Activated effector memory CD4-positive, alpha-beta T cell treated with Interleukin-2 at 50 U/mL for 16 hours (primary cell): ENCODE measurements at places on chromosomes 7 and 10.

DNA sequence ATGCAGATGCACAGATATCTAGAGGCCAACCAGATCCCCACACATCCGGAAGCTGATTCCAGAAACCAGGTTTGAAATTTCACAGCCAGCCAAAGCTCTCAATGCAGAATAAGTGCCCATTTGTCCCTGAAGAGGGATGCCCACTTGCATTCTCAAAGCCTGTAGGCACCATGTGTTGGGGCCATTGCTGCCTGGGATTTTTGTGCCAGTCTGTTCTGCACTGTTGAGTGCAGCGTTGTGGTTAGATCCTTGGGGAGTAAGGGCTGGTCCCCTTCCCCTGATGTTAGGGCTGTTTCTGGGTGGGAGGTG lies 62.4 kb downstream of the EEPD1 start:
- DNase-seq: no peak

- no peak for DNase-seq
These were observed 831.1 kb upstream of the C7orf33 start for GRCh38 chr7:147759327-147759943.

GRCh38 chr10:88707429-88708155 lies 1.5 kb downstream of the LIPK start:
- no peak for DNase-seq

DNA sequence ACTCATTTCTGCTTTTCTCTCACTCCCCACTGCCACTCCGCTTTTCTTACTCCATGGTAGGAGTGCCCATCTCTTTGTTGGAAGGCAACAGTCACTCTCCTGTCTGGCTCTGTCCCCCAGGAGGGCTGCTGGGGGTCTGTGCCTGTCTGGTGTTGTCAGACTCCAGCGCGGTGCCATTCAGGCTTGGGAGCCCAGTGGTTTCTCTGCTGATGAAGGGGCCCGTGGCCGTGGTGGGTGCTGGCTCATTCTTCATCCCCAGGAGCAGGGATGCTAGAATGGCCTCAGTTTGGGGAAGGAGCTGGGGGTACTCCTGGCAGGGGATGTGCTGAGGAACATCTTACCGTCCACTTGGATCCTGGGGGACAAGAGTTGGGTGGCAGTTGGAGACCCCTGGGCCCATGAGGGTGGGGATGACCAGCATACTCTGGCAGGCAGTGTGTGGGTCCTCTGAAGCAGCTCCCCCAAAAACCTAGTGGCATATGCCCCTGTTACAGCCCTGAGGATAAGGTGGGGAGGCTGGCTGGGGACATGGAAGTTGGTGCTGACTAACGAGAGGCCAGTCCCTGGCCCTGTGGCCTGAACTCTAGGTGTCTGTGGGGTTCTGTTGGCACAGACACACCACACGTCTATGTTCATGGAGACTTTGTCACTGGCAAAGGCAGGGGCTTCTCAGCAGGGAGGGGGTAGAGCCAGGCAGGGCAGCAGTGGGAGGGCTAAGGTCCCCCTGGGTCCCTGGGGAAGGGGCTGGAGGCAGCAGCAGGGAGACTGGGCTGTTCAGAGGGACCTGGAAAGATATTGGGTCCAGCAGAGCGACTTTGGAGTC lies 102.8 kb upstream of the RET start:
- DNase-seq: no peak

- DNase-seq: no peak
These were observed 130.8 kb downstream of the PRPF18 start for GRCh38 chr10:13717571-13717935.

GRCh38 chr10:132716691-132717490 lies 69.1 kb downstream of the NKX6-2 start:
- no peak for DNase-seq

- DNase-seq: no peak
These were observed 136.0 kb upstream of the FAM20C start for GRCh38 chr7:56291-56913.

GRCh38 chr7:149878523-149878921 lies 4.8 kb downstream of the ATP6V0E2 start:
- no peak for DNase-seq

DNA sequence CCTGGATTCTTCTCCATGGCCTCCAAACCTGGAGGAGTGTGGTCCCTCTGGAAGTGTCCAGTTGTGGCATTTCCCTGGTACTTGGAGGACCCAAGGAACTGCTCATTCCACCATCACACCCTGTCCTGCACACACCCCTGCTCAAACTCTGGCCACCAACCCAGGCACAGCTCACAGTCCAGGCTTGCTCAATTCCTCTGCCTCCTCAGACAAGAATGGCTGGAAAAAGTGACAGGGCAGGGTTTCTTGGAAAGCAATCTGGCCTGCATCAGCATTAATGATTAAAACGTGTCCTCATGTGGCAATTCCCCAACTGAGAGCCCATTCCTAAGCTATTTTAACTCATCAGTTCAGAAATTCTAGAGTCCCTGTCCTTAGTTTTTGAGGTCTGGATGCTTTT lies 17.2 kb upstream of the TPST1 start:
- DNase-seq: no peak

DNA sequence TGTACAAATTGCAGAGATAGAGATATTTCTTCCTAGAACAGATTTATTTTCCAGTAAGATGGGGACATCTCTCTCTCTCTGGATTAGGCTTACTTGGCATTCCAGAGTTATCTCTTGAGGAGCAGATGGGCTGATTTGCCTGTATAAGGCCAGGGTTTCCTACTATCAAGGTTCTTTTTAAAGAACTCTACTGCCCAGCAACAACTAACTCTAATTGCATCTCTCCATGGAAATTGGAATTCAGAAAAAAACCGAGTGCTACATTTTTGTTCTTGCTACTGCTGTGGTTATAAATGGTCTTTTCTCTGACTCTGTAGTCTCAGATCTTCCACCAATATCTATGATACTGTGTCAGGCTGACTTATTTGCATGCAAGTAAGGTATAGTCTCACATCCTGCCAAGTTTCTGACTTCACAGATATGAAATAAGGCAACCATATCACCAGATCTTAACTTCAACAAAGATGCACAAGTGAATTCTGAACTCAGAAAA lies 161.1 kb downstream of the CRPPA start:
- DNase-seq: no peak

GRCh38 chr10:84499846-84500245 lies 171.5 kb downstream of the CCSER2 start:
- no peak for DNase-seq

DNA sequence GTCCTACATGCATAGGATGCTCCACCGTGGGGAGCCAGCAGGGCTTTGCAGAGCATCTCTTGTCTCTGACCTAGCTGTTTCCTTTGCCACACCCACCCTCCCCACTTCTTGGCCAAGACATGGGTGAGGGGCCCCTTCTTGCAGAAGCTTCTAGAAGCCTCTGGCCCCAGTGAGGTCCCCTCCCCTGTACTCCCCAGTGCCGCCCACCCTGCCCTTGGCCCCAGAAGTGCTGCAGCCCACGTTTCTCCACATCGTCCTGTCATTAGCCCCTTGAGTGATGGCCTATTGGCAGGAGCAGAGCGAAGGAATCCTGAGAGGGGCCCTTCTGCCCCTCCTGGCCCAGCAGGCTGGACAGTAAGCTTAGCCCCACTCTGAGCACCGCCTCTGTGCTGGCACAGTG lies 43.7 kb downstream of the ALOX5 start:
- no peak for DNase-seq

- no peak for DNase-seq
These were observed 28.0 kb downstream of the DNAJC1 start for GRCh38 chr10:21975378-21975990.

GRCh38 chr7:148115308-148115707 lies 475.3 kb upstream of the C7orf33 start:
- no peak for DNase-seq

- DNase-seq: no peak
These were observed 34.8 kb downstream of the GPR158 start for GRCh38 chr10:25209618-25210017.

DNA sequence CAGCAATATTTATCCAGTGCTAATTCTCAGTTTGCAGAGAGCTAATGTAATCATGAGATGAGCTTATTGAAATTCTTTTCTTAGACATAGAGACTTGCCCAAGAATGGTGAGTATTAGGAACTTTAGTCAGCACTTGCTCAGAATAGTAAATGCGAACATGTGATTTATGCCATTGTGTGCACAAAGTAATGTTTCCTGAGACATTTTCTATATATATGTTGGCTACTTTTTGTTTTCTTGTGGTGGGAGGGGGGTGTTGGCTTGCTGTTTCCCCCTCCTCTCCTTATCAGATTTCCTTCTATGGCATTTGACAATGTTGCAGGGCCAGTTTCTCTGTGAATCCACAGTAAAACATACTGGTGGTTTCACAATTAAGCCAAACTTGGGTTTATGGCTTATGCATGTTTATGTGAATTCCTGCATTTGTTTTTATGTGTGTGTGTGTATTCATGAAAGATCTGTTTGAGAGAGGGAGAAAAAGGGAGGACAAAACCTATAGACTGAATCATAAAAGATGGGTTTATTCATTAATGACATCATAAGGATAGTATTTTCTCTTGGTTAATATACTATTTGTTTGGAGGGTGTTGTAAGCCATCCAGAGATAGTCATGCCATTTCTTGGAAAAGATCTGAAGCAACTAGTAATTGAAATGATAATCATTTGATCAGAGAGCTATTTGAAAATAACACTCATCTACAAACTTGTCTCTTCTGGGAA lies 36.3 kb downstream of the ARID5B start:
- DNase-seq: no peak

DNA sequence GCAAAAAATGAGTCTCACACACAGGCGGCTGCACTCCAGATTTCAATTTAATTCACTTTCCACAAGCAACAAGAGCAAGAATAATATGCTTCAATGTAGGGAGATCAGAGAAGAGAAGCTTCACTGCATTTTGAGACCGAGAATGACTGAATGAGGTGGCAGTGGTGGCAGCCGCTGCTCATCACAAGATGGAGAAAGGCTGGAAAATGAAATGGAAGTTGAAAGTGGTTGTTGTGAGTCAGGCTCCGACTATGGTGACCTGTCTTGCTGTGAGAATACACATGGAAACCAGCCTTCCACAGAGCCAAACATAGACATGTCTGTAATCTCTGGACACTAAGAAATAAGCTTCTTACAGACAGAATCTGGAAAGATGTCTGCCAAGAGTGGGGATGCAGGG lies 499.6 kb upstream of the LRRN3 start:
- no peak for DNase-seq

GRCh38 chr7:37218956-37219355 lies 229.7 kb downstream of the ELMO1 start:
- no peak for DNase-seq

GRCh38 chr10:124596962-124597845 lies 135.6 kb downstream of the LHPP start:
- DNase-seq: no peak

DNA sequence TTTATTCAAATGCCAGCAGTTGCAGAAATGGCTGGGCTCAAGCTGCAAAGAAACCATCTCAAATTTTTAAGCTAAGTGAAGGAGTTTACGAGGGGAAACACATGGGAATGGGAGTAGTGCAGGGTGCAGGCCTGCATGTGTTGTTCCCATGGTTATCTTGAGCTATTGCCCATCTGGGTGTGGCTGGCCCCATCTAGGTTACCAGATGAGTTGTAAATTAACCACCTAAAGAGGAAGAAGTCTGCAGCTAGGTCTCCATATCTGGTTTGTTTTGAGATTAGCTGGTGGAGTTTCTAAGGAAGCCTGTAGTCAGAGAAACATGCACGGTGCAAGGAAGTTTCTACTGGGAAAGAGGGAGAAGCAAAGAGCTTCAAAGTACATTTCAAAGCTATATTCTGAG lies 23.3 kb upstream of the STEAP2 start:
- DNase-seq: no peak

DNA sequence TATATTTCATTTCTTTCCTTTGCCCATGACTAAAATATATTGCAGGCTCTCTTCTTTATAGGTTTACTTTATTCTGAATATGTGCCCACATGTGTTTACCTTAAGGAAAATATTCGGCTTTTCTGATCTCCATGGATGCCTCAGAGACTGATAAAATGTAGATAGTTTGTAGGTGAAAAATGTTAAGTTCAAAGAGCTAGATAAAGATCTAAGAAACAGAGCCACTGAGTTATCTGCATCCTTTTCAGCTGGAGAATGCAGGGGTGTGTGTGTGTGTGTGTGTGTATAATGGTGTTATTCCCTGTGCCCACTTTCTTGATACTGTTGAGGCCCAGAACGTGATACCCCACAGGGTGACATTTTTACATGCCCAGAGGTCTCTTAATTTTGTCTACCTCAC lies 150.8 kb downstream of the LRRC4 start:
- DNase-seq: no peak

- DNase-seq: no peak
These were observed 74.7 kb upstream of the PFKP start for GRCh38 chr10:2992401-2993198.

GRCh38 chr10:130428936-130429335 lies 292.7 kb downstream of the GLRX3 start:
- no peak for DNase-seq

- no peak for DNase-seq
These were observed 195.8 kb upstream of the FAM3C start for GRCh38 chr7:121591926-121592325.

DNA sequence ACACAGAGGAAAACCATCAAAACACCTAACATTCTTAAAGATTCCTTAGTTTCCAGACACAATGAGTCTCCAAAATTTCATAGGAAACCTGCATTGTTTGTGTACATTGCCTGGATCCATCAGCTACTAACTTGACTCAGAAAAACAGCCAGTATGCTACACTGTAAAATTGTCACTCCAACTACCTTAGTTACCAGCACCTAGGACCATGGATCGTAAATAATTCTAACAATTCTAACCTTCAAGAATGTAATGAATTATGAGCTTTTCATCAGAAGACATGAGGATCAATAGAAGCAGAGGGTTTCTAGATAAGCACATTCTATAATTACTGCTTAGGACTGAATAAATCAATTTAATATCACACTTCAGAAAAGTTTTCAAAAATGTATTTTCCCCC lies 851.5 kb downstream of the SORCS1 start:
- no peak for DNase-seq

GRCh38 chr7:45098983-45099839 lies 10.4 kb upstream of the NACAD start:
- no peak for DNase-seq

- no peak for DNase-seq
These were observed 326.8 kb upstream of the SHH start for GRCh38 chr7:156139112-156139511.

GRCh38 chr7:135186841-135187253 lies 16.3 kb upstream of the CYREN start:
- no peak for DNase-seq

- no peak for DNase-seq
These were observed 11.9 kb downstream of the TSPAN13 start for GRCh38 chr7:16765436-16765859.

DNA sequence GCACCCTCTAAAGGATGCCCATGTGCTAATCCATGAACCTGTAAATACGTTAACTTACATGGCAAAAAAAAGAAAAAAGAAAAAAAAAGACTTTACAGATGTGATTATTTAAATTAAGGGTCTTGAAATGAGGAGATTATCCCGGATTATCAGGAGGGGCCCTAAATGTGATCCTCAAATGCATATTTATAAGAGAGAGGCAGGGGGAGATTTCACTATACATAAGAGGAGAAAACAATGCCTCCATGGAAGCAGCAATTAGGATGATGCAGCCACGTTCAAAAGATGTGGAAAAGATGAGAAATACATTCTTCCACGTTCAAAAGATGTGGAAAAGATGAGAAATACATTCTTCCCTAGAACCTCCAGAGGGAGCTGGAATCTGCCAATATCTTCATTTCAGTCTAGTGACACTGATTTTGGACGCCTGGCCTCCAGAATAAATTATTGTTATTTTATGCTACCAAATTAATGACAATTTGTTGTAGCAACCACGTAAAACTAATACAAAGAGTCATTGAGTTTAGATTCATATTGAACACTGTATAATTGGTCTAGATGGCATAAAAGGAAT lies 328.4 kb upstream of the GNAI1 start:
- no peak for DNase-seq
